ENCODE measurements at places on chromosomes 12 and 14.

DNA sequence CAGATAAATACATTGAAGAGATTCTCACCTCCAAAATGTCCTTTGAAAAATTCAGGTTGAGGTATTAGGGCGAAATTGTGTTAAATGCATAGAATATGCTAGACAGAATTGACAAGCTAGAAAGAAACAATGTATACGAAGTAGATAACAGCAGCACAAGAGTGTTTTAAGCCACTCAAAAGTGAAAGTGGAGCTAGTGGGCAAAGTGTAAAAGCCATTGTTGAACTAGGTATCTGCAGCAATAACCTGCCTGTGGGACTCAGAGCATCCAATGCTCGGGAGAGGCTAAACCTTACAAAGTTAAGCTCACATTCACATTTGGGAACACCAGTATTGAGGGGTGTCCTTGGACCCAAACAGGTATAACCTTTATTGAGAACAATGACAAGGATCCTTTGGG lies 180.6 kb upstream of the TMPO start:
- DNase-seq = no peak

DNA sequence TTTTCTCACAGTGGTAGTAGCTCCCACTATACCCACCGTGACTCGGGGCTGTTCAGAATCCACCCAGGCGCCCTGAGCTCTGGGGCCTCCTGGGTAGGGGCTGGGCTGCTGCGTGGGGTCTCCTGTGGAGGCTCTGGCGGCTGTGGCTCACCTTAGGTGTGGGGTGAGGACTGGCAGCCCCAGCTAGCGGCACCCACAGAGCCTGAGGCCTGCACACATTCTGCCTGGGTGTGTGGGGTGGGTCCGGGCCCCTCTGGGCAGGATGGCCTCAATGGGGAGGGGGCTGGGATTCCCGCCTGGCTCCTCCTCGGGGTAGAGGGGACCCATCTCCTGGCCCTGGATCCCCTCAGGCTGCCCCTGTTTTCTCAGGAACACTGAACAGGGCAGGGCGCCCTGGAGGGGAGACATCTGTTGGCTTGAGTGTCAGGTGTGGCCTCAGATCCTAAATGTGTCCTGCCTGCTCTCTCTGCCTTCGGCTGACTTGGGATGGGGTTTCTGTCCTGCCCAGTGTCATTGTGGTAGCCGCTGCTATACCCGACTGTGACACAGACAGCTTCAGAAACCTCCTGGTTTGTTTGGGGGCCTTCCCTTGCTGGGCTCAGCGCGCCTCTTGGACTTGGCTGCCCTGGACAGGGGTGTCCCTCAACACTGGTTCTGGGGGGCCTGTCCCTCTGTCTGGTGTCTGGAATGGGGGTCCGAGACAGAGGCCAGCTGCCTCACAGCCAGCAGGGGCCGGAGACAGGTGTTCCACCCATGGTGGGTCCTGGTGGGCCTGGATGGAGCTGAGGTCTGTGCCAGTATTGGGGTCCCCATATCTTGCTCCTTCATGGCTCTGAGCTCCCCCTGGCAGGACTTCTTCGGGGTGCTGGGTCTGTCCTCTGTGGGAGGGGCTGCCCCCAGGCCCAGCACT lies 354.9 kb downstream of the TMEM121 start:
- DNase-seq = no peak

DNA sequence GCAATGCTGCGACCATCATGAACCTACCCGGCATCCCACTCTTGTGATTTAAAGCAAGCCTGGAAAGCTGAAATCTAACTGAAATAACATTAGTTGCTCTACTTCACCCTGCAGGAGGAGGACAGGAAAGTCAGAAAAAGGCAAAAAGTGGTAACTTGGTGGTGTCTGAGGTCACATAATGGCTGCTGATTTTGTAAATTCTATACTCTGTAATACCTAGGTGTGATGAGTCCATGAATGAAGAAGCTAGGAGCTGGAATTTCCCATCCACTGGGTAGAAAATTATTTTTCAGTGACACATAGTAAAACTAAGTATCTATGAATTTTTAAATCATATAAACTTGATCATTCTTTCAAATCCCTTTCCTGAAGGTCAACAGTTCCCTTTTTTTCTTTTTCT lies 183.8 kb downstream of the FOXN3 start:
- DNase-seq = no peak

DNA sequence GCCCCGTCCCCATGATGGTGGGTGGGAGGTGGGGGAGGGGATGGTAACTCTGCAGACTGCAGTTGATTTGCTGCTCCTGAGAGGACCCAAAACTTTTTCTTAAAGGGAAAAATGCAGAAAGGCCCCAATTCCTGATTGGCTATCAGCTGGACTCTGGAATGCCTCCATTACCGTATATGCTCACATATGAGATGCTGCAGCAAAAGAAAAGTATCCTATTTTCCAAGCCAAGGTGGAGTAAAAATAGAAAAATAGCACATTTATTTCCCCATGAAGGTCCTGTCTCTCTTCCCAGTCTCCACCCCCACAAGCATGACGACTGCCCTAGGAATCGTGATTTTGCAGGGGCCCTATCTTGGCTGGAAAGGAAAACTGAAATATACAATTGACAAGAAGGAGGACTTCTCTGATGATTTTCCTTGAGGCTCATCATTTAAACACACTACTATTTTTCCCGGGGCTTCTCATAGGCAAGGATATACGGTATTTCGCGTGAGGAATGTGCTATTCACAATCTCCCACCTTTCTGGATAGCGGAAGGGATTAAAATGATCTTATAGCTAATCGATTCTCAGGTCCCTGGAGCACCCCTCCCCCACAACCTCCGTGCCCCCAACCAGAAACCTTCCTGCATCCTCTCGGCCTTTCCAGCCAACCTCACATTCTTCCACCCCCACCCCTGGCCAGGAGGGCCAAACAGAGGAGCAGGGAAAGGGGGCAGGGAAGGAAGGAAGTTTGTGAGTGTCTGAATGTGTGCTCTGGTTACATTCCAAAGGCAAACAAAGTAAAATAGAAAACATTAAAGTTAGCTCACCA lies 138.9 kb upstream of the CCND2 start:
- DNase-seq = peak; percentile 81

DNA sequence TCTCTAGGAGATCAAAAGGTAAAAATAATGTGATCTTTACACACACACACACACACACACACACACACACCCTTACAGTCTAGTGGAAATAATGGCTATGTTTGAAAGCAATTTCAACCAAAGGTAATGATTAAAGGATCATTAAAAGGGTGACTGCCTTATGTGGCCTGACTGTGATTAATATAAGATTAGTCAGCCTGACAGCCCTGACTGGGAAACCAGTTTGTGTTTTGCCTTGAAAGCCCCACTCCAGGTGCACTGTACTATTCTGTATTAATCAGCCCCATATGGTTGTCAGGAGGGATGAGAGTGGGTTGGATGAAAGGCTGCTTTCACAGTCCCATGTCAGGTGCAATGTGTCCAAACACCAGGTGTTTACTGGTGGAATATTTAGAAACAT lies 10.5 kb downstream of the RASSF9 start:
- DNase-seq = no peak

DNA sequence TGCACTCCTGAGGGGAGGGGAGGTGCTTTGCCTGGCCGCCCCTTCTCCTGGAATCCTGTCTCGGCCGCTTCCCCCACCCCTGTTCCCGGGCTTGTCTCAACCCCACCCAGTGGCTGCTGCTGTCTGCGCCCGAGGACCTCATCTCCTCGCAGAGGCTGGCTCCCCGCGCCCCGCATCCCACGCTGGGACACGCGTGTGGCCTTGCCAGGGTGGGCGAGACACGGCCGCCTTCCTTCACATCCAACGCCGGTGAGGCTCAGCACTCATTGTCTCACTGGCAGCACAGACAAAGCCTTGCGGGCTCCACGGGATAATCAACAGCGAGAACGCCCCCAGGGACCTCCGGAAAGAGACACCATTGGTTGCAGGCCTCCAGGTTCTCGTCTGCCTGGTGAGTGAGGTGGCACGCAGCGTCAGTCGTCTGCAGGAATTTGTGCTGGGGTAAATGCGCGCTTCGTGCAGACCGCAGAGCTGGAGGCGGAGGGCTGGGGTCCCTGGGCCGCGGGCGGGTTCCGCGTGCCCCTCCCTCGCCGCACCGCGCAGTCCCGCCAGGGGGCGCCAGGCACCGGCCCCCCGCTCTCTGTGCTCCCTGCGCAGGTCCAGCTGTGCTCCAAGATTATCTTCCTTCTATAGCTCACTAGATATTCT lies 26.8 kb downstream of the CCDC177 start:
- DNase-seq = peak; percentile 90

- peak; percentile 87 for DNase-seq
Measured at GRCh38 chr12:49098035-49098451, 3.4 kb upstream of the DHH start.

GRCh38 chr12:132397152-132397933 lies 68.0 kb upstream of the GALNT9 start:
- no peak for DNase-seq

- no peak for DNase-seq
Measured at GRCh38 chr12:110279566-110280375, 1.3 kb upstream of the ATP2A2 start.

GRCh38 chr12:89721291-89721987 lies 12.8 kb upstream of the ATP2B1 start:
- no peak for DNase-seq

- no peak for DNase-seq
Measured at GRCh38 chr12:12108441-12109058, 37.8 kb downstream of the BCL2L14 start.

DNA sequence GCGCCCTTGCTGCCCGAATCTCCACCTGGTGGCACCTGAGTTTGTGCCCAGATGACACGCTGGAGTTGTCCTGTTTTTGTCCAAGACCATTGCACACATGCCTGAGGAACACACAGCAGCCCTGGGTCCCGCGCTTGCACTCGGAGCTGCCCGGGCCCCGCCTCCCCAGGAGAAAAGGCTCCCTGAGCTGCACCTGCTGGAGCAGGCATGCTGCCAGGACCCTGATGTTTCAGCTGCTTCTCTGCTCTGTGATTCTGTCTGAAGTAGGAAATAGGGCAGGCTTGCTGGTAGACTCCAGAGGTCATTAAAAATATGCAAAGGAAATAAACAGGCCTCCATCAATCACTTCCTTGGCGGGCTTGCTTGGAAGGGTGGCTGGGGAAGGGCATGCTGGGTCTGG lies 271.6 kb downstream of the CACNA1C start:
- no peak for DNase-seq

GRCh38 chr12:78958941-78959340 lies 94.4 kb downstream of the SYT1 start:
- no peak for DNase-seq

GRCh38 chr12:100842156-100842555 lies 47.6 kb downstream of the ANO4 start:
- no peak for DNase-seq

- no peak for DNase-seq
Measured at GRCh38 chr14:103255555-103255954, 78.5 kb upstream of the EIF5 start.

DNA sequence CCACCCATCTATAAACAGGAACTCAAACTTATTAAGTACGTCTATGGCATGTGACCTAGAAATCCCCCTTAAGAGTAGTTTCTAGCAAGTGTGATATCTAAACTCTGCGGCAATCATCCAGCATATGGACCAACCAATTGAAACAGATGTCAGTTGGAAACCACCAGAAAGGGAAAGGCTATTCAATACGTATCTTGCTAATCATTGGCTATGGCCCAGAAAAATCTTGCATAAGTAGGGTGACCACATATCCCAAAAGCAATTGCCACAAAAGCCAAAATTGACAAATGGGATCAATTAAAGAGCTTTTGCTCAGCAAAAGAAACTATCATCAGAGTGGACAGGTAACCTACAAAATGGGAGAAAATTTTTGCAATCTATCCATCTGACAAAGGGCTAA lies 24.2 kb downstream of the SYNJ2BP start:
- no peak for DNase-seq

DNA sequence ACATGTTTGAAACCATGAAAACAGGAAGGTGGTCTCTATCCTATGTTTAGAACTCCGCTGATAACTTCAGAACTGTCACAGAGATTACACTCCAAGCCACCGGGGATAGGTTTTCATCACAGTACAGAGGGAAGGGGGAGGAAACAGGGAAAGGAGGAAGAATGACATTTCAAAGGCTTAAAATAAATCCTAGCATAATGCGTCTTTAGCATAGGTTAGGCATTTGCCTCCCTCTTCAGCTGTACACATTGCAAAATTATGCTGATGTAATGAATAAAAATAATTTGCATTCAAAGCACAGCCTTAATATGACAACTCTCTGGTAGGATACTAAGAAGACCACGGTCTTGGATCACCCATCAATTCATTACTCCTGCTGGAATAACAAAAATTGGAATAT lies 54.3 kb upstream of the PYGL start:
- DNase-seq = no peak

GRCh38 chr12:15540005-15540404 lies 217.7 kb downstream of the PTPRO start:
- no peak for DNase-seq

GRCh38 chr12:131281016-131281415 lies 327.3 kb downstream of the ADGRD1 start:
- no peak for DNase-seq

GRCh38 chr12:123829561-123829960 lies 67.5 kb downstream of the DNAH10 start:
- no peak for DNase-seq

DNA sequence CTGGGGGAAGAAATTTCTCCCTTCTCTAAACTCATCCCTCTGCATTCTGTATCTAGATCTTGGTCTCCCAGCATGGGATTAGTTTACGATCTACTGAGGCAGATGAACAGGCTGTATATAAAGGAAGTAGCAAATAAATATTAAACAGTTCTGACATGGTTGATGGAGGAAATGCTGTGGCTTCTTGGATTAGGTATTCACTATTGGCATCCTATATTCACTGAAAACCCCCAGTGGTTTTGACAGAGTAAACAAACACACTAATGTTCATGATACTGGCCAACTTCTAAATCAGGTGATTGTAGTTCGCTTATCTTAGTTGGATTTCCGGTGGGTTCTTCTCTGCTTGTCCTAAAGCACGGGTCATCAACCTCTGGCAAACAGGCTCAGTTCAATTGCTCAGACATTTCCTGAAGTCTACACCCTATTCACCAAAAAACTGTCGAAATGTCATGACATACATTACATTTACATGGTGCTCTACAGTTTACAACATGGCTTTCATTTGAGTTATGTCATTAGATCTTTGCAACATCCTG lies 433.9 kb downstream of the EGLN3 start:
- no peak for DNase-seq

GRCh38 chr14:34064349-34064748 lies 113.5 kb upstream of the EGLN3 start:
- DNase-seq = no peak

- DNase-seq = peak; percentile 72
Measured at GRCh38 chr12:81329085-81329484, 251.2 kb downstream of the ACSS3 start.

DNA sequence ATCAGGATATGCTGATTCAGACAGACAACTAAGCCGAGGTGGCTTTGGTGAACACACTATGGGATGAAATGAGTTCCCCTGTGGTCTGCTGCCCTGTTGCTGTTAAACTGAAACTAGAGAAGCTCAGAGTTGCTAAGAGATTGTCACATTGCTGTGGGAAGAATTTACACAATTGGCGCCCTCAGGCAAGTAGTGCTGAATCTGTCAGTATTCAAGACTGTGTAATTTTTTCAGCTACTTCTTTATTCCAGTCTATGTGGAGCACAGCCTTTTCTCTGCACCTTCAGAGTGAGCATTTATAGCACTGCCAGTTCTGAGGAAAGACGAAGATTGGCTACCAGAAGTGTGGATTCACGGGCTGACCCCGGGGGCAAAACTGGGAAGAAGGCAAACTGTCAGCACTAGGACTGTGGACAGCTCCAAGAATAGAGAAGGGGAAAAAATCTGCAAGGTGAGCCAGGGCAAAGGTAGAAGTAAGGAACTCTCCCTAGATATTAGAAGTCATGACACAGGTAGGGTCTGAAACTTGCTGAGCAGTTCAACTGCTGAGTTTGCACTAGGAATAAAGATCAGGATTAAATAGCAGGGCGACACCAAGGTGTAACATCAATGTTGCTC lies 218.8 kb upstream of the TMPO start:
- DNase-seq = peak; percentile 45

Data from H9 (cell line).